ENCODE measurements at places on chromosomes 11 and 22.

- no peak for DNase-seq
Measured at GRCh38 chr11:44671234-44671633, 55.5 kb upstream of the TSPAN18 start.

DNA sequence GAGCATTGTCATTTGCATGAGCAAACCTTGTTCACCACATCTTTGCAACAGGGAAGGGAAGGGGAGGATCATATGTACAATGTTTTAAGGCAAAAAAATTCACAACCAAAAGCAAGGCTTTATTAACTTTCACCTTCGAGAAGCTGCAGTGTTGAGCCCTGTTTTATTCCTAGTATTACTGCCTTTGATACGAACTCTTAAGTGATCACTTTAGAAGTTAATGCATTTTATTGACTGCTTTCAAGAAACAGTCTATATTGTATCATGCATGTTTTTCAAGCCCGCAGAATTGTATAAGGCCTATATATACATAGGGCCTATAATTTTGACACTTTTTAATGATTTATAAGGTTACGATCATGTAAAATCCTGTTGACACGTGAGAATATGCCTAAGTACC, 117.5 kb upstream of the VPREB1 start:
- no peak for DNase-seq

DNA sequence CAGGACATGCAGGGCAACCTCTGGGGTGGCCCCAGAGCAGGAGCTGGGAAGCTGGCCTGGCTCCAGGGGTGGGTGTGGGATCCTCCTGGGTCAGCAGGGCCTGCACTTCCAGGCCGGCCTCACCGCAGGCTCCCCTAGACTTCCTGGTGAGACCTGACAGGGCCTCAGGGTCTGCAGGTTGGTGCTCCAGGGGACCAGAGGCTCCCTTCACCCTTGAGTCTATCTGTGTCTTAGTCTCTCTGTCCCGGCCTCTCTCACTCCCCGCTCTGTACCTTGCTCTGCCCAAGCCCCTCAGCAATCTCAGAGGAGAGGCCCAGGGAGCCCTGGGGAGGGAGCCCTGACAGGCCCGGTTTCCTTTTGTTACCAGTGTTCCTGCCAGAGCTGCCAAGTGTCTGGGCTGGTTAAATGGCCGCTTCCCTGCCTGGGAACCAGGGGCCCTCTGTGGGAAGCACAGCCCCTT, 13.9 kb downstream of the CD82 start:
- DNase-seq = no peak

GRCh38 chr11:120130991-120131760, 6.7 kb downstream of the TRIM29 start:
- DNase-seq = no peak

Data from immature natural killer cell (primary cell).